ELF-1 (cell line): ENCODE measurements at places on chromosomes 5 and 9.
A peak's percentile ranks its signal among the peaks of the same experiment; 100 is the strongest.

DNA sequence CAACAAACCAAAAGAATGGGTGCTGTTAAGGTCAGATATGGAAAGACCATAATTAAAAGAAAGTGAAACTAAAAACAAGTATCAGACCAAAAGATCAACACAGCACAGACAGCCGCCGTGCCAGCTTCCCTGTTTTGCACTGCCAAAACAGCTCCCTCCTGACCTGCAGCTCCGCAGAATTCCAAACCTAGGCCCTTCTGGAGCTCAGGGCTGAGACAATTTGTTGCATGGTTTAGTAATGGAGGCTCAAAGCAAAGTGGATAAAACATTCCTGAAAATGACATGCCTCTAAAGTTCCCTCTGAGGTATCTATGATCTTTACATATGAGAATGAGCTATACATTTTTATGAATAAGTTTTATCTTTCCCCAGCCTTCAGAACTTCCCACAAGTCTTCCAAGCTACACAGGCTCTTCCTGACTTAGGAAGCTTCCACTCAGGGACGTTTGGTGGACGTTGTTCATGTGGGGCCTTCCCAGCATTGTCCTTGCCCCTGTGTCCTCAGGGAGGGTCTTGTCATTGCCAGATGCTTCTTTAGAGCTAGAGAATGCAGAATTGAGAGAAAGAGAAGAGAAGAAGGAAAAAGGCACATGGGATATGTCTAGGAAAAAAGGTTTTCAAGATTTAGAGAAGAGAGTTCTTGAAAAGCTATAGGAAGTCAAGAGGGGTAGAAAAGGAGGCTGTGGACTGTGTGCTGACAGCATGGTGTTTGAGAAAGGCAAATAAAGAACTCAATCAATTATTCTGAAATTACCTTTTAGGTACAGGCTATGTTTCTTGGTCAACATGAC lies 28.4 kb upstream of the SSBP2 start:
- DNase-seq, result no peak

GRCh38 chr5:58182287-58182841 lies 277.5 kb downstream of the PLK2 start:
- DNase-seq, result no peak

- no peak for DNase-seq
Observed at GRCh38 chr5:158773161-158773560, 326.6 kb downstream of the EBF1 start.

DNA sequence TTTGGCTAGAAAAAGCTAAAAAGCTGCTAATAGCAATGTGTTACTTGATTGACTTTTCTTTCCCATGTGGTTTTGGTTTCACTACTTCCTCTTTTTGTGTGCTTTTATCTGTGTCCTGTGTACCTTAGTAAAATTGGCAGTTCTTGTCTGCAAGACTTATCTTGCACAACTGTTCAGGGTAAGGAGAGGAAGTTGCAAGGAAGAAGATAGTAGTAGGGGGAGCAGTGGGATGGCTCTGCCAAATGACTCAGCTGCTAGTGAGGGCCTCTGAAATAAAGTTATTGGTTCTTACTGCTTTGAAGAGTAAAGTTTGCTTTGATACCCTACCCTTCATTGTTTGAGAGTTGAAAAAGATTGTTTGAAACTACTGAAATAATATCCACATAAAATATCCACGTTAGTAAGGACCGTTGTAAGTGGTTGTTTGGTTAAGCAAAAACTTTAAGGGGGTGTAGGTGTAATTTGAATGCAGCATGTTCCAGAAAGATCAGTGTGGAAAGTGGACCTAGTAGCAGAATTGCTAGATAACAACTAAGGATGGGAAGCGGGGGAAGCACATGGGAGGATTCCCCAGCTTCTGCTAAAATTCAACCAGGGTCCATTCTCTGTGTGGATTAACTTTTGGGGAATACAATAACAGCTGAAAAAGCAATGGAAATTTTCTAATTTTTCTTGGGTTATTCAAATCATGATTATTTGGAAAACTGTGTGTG lies 123.5 kb downstream of the SCAMP1 start:
- no peak for DNase-seq

- no peak for DNase-seq
Observed at GRCh38 chr5:88540471-88541115, 271.9 kb upstream of the TMEM161B start.

DNA sequence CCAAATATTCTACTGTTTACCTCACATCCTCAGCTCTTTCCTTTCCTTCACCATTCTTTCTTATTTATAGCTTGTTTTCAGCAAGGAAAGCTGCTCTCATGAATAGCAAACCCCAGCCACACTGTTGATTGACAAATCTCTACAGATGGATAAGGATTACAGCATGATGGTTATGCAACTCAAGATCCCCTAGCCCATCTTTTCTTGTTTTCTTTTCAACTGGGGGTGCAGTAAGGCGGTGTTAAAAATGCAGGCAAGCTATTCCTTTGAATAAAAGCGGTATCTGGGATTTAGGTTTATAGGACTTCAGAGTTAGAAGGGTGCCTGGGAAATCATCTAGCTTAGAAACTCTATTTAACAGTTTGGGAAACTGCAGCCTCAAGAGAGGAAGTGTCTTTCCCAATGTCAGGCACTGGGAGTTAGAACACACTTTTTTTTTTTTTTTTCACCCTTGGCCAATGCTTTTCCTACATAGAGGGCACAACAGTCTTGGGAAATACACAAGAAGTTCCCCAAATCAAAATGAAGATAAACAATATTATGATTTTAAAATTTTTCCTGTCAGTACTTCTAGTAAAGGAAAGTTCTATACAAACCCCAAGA lies 2.6 kb downstream of the SPARC start:
- DNase-seq, result no peak

DNA sequence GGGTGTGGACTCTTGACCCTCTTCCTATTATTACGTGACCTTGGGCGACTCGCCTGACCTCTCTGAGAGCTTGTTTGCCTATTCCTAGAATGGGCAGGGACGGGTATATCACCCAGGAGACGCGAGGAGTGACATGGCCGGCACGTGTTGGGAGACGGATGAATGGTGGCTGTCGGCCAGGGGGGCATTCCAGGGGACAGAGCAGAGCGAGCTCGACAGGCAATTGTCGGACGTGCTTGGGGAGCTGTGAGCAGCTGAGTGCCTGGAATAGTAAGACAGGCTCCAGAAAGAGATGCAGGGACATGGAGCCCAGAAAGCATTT lies 29.3 kb upstream of the UNC5A start:
- DNase-seq, result peak; percentile 39

GRCh38 chr9:108691614-108692013 lies 164.2 kb downstream of the ACTL7B start:
- DNase-seq, result no peak

DNA sequence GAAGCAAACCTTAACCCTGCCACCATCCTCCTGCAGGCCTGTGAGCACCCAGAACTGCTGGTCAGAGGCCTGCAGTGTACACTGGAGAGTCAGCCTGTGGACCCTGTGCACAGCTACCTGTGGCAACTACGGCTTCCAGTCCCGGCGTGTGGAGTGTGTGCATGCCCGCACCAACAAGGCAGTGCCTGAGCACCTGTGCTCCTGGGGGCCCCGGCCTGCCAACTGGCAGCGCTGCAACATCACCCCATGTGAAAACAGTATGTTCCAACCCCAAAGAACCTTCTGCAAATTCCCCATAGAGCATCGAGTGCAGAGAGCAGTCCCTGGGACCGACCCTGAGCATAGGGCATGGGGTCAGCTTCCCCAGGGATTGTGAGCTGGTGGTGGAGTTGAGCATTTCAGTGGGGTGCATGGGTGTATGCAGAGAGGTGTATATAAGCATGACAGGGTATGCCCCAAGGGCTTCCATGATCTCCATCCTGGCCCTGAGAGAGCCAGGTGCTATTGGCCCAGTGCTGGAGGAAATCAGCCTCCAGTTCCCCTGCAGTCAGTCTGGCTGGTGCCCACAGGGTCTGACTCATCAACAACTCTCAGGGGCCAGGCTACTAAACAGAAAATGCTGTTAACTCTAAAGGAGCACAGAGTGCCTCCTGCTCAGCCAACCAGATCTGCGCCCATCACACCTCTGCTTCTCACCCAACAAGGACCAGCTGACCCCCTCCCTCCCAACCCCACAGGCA lies 126.2 kb downstream of the SAXO1 start:
- DNase-seq, result no peak

- no peak for DNase-seq
Observed at GRCh38 chr5:10671041-10672008, 89.7 kb downstream of the DAP start.

- no peak for DNase-seq
Observed at GRCh38 chr5:1321576-1321975, 23.3 kb downstream of the CLPTM1L start.

- peak; percentile 60 for DNase-seq
Observed at GRCh38 chr5:141373673-141374317, at the start of gene PCDHGA6. Gene PCDHGA6 (plus strand): TSS chr5:141373891. CDS start chr5:141374084, 193 bp downstream.

- DNase-seq, result no peak
Observed at GRCh38 chr9:715743-716400, 125.6 kb upstream of the DMRT1 start.

DNA sequence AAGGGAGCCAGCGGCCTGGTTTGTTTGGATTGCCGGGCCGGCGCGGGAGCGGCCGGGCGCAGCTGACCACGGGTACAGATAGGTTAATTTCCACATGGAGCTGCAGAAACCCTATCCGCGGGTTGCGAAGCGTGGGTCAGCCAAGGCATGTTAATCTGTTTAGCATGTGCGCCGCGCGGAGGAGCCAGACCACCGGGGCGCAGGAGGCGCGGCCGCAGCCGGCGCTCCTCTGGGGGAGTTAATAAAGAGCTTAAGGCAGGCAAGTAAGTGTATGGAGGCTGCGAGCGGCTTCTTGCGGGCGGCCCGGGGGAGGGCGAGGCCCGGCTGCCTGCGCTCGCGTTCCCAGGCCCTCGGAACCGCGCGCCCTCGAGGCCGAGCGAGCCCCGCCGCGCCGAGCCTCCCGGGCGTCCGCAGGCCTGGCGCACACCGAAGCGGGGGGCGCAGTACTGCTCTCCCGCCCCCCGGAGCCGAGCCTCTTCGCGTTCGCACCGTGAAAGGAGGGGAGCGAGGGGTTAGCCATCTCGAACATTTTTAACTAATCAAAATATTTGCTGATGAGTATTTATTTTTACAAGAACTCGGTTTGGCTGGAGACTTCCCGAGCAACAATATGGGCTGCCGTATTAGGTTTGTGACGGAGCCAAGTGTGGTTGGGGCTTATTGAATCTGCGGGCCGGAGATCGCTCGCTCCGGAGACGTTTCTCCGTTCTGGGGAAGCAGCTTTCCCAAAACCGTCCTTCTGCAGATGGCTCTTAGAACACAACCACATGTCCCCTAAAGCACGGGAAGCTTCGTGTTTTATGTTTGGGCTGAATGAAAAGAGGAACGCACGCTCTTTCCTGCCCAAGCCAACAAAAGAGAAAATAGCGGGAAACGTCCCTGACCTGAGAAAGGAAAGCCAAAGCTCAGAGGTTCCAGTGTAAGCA lies 28.8 kb downstream of the FOXD1 start:
- peak; percentile 73 for DNase-seq

GRCh38 chr9:136880651-136881050 lies 5.7 kb upstream of the TRAF2 start:
- no peak for DNase-seq

DNA sequence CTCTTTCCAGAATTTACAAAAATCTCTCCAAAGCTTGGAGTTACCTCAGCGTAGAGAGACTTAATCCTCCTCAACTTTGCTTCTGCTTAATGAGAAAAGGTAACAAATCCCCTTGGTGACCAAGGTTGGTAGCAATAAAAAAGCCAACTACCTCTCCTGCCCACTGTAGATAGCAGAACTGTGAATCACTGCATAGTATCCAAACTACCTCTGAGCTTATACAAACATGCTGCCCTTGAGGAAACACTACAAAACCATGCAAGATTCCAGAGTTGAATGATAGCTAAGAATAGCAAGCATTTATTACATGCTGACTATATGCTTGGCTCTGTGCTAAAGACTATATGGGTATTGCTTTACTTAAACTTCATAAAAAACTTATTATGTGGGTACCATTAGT lies 2.8 kb upstream of the ADAMTS12 start:
- no peak for DNase-seq

DNA sequence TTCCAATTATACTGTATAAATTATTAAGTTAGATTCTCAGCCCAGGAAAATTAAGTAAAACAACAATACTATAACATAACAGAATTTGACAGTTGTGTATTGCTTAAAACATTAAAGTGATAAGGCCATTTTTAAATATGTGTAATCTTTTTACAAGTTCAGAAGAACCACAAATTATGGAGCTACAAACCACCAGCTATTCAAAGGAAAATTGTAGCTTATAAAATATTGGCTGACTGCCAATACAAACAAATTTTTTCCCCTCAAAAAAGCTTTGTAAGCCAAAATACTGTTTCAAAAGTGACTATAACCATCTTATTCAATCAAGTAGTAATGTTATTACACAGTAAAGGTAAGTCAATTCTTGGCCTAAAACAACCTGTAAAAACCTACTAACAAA lies 21.9 kb downstream of the STRBP start:
- no peak for DNase-seq

DNA sequence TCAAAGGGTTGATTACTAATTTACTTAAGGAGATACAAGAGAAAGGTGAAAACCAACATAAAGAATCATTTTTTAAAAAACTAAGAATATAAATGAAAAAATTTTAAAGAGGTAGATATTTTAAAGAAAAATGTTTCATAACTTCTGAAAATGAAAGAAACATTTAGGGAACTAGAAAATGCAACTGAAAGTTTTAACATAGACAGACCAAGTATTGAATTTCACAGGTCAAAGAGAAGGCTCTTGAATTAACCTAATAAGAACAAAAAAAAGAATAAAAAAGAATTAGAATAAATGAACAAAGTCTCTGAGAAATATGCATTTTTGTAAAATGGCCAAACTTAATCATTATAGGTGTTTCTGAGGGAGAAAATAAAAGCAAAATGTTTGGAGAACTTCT lies 16.1 kb upstream of the FAM174A start:
- no peak for DNase-seq

GRCh38 chr9:101993771-101994170 lies 255.3 kb upstream of the GRIN3A start:
- no peak for DNase-seq

DNA sequence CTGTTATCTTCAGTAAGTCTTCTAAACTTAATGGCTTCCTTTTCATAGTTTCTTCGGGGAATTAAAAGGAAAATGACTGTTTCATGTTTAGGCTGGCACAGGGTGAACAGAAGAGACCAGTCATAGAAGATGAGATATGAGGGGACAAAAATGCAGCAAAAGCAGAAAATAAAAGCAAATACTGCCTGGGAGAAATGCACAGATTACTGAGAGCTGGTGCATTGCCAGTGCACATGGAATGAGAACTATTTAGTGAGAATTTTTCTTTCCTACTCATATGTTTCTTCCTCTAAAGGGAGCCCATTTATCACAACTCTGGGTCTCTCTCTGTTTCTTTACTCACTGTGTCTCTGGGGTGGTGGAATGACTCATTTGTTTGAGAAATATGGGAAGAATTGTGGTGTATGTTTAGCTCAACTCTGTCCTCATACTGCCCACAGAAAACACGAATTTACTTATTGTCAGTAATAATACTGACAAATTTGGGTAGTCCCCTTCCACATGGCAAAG lies 25.9 kb upstream of the ANKRD55 start:
- DNase-seq, result no peak

GRCh38 chr5:35182910-35183535 lies 47.3 kb downstream of the PRLR start:
- peak; percentile 56 for DNase-seq
